ENCODE measurements at places on chromosomes 3 and 15.

- no peak for DNase-seq
Measured at GRCh38 chr3:14305324-14305723, 97.1 kb upstream of the SLC6A6 start.

- no peak for DNase-seq
Measured at GRCh38 chr3:19365471-19365870, 217.2 kb downstream of the KCNH8 start.

DNA sequence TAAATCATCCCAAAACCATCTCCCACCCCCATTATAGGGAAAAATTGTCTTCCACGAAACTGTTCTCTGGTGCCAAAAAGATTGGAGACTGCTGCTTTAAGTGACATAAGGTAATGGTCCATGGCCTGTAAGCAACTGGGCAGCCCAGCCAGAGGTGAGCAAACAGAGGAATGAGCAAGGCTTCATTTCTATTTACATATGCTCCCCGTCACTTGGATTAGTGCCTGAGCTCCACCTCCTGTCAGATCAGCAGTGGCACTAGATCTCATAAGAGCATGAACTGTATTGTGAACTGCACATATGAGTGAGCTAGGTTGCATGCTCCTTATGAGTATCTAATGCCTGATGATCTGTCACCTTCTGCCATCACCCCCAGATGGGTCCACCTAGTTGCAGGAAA lies 1159.8 kb upstream of the ALCAM start:
- no peak for DNase-seq

GRCh38 chr3:184785890-184786279 lies 26.1 kb upstream of the VPS8 start:
- no peak for DNase-seq

DNA sequence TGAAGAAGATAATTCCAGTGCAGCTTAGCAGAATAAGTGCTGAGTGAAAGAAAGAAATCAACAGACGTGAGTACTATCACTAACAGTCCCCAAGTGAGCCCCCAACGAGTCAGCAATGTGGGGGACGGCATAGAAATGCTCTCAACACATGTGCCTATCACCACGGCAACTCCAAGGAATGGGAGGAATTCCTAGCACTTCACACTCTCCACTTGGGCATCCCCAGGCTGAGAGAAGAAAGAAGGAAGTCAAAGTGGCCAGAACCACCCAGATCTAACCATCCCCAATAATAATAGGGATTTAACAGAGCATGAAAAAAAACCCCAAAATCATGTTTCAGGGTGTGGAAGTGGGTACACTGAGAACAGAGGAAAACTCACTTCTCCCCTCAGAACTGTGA lies 29.3 kb upstream of the CPNE4 start:
- no peak for DNase-seq

Measured in Calu3 (cell line).